Hindlimb muscle (tissue), 1 donor: ENCODE measurements at places on chromosomes 1 and 21.

GRCh38 chr1:236165238-236165981 is 23.1 kb downstream of the GPR137B start:
- no peak for DNase-seq

- DNase-seq: no peak
Observed at GRCh38 chr1:36067871-36068270, 16.0 kb upstream of the TEKT2 start.

DNA sequence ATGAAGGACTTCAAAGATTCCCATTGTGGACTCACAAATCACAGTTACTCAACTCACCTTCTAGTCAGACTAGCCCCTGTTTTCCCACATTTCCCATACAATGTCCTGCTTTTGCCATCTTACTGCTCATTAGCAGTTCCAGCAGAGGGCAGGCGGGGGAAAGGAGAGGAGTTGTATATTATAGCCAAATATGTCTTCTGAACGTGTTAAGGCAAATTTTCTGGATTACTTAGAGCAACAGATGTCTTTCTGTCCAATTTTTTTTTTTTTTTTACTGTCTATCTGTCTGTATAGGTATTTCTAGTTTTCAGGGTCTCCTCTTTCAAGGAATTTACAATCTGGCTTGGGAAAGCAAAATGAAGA is 29.9 kb upstream of the DDAH1 start:
- no peak for DNase-seq

DNA sequence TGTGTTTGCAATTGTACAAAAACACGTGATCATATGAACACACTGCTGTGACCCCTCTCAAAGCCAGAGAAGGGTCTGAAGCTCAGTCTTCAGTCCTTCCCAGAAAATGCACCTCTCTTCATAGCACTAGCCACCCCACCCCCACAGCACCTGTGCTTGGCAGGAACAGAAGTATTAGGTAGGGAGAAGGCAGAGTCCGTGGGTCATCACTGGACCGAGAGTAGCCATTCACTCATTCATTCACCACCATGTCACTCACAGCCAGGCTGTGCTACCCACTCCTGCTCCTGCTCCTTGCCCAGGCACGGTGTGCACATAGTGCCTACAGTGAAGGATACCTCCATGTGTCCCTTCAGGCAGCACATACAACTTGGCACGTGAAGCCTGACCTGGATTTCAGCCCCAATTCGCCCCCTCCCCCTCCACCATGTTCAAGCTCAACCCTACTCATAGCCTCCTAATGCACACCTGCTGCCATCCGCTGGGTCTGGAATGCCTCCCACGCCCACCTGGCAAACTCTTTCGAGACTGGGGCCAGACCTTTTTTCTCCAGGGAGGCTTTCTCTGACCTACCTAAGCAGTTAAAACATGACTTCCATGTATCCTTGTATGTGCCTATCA is 81.9 kb upstream of the GALNT2 start:
- no peak for DNase-seq

GRCh38 chr1:5009376-5010065 is 355.1 kb downstream of the AJAP1 start:
- DNase-seq: no peak

GRCh38 chr1:220982686-220983085 is 103.4 kb downstream of the HLX start:
- DNase-seq: no peak

- DNase-seq: peak; percentile 79
Observed at GRCh38 chr1:201450721-201451291, 18.2 kb downstream of the PHLDA3 start.

DNA sequence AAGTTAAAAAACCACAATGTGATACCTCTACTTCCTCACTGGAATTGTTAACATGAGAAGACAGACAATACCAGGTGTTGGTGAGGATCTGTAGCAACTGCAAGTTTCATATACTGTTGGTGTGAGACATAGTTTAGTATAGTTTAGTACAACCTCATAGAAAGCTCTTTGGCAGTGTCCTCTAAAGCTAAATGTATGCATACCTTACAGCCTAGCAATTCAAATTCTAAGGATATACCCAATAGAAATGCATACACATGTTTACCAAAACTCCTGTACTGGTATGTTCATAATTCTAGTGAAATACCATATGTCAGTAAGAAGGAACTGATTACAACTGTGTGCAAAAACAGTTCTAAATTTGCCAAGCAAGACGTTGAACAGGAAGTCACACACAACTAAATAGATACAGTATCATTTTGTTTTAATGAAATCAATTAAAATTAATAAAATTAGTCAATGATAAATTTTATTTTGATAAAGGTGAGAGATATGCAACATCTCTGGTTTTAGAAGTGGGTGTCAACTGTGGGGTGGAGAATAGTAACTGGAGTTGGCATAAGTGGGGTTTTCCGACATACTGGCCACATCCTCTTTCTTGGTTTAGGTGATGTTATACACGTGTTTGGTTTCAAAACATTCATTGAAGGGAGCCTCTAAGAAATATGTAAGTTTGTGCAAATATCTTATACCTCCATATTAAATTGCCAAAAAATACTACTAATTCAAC is 450.7 kb downstream of the PTPRC start:
- DNase-seq: no peak

DNA sequence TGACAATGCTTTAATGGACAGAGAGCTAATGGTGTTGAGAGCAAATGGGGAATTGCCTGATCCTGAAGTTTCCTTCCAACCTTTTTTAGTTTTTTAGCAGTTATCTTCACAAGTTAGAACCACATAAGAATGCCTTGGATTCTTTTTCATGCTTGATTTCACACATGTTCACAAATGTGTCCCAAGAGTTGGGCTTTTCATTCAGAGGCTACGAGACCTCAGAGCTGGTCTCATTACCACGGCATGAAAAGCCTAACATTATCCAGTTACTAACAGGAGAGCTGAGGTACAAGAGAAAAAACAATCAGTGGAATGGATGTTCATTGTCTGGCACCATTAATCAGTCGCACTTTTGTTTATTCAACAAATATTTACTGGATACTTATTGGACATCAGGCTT is 340.6 kb downstream of the ZNF326 start:
- no peak for DNase-seq

DNA sequence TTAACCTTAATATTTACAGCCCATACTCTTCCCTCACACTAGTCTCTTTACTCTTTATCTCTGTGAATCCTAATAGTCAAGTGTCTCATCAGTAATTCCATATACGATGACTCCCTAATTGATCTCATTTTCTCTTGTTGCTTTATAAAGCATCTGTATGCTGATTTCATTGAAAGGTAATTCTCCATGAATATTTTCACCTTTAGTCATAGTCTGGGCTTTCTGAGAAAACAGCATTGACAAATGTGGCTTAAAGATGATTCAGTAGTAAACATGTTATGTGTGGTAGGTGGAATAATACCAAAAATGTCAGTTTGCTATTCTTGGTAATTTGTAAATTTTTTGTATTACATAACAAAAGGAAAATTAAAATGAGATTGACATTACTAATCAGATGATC is 1176.5 kb downstream of the NCAM2 start:
- no peak for DNase-seq

DNA sequence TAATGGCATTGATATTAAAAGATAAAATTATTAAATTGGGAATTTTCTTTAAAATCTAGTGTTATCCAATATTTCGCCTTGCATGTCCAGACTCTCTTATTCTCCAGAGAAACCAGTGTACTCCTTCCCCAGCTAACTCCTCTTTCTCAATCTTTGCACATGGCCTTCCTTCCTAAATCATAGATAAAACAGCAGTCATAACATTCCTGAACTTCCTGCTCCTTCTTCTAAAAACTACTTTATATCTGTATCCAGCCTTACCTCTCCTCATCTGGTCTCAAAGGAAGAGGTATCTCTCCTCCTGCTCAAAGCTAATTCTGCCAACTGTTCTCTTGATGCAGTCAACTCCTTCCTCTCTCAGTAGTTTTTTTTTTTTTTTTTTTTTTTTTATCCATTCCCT is 39.5 kb upstream of the NEK7 start:
- DNase-seq: no peak

DNA sequence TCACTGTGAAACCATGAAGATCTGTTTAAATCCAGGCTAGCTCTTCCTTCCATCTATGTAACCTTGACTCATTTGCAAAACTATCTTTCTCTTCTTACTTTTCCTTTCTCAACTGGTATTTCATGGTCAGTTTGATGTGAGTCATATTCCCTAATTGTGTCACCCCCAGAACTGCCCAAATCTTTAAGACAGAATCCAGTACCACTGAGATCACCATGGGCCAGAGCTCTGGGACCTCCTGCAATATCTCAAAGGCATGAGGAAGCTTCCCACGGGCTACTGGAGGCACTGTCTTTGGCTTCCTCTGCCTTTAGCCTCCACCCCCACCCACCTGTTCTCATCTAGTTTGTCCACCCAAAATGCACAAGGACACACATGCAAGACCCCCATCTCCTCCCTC is 274.4 kb upstream of the FMN2 start:
- DNase-seq: no peak

- DNase-seq: no peak
Observed at GRCh38 chr1:71666609-71667008, 585.8 kb upstream of the ZRANB2 start.

DNA sequence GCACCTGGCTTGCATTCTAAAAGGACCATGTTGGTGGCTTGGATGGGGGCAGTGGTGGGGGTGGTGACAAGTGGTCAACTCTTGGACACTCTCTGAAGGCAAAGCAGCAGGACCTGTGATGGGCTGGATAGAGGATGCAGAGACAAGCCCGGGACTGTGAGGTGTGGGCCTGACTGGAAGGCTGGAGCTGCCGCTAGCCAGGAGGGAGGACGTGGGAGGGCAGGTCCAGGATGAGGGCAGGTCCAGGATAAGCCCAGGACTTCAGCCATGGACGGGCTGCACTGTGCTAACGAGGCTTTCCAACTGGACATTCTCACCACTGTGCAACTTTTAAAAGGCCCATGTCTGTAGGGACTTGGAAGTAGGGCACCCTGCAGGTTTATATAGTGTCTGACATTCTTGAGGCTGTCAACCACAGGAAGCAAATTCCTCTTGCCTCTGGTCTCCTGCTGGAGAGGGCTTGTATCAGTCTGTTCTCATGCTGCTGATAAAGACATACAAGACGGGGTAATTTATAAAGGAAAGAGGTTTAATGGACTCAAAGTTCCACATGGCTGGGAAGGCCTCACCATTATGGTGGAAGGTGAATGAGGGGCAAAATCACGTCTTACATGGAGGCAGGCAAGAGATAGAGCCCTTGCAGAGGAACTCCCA is 8.3 kb upstream of the C1orf167 start:
- no peak for DNase-seq

- DNase-seq: no peak
Observed at GRCh38 chr1:32372149-32372756, 9.9 kb downstream of the TSSK3 start.

GRCh38 chr21:36927719-36928117 is 38.8 kb downstream of the HLCS start:
- DNase-seq: peak; percentile 79

GRCh38 chr1:160761886-160762285 is 22.8 kb downstream of the SLAMF7 start:
- no peak for DNase-seq
